Retinal pigment epithelial cell (primary cell): ENCODE measurements at places on chromosomes 7 and 10.

- DNase-seq, result no peak
Observed at GRCh38 chr10:6044751-6045313, 17.3 kb downstream of the IL2RA start.

GRCh38 chr7:16634271-16634738 is 11.2 kb downstream of the ANKMY2 start:
- DNase-seq, result no peak

DNA sequence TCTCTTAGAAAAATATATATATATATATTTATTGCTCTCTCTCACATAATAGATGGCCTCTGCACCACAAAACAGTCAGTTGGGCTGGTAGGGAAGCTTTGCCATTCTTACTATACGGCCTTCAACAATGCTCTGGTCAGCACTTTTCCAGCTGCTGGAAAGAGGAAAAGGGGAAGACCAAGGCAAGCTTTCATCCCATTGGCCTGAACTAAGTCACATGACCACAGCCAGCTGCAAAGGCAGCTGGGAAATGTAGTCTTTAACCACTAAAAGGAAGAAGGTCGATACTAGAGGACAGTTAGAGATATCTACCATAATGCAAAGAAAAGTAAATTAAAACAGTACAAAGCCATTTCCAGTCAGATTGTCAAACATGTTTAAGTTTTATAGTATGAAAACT is 58.4 kb upstream of the MACROH2A2 start:
- no peak for DNase-seq

DNA sequence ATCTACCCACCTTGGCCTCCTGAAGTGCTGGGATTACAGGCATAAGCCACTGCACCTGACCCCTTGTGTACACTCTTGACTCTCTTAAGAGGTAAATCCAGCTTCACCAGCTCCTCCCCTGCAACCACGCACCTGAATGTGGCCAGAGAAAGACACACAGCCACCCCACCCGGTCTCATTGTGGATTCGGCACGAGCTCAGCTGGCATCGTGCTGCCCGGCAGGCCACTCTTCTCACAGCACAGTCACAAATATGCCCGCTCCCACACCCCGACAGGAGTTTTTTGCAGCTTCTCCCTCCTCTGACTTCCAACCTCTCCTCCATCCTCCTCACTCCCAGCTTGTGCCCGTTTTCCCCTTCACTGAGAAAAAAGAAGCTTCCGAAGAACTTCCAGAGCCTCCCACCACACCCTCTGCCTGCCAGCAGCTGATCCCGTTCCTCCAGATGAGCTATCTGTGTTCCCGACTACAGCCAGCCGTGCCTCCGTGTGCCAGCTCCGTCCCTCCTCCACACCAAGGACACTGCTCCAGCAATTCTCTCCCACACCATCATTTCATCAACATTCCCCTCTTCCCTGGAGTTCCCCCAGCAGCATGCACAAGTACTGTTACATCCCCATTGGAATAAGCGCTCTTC is 8.0 kb upstream of the SMARCD3 start:
- DNase-seq, result no peak
